Germinal center (tissue), 1 donor: ENCODE measurements at places on chromosomes 11 and 22.

GRCh38 chr11:126426820-126427749, 71.6 kb downstream of the ST3GAL4 start:
- DNase-seq: no peak

- no peak for DNase-seq
Measured at GRCh38 chr11:46856605-46857343, 10.7 kb upstream of the CKAP5 start.

- no peak for DNase-seq
Measured at GRCh38 chr11:72292106-72292785, 48.3 kb upstream of the PHOX2A start.

GRCh38 chr11:10807493-10808234, 1.1 kb downstream of the EIF4G2 start:
- DNase-seq: peak; percentile 53

DNA sequence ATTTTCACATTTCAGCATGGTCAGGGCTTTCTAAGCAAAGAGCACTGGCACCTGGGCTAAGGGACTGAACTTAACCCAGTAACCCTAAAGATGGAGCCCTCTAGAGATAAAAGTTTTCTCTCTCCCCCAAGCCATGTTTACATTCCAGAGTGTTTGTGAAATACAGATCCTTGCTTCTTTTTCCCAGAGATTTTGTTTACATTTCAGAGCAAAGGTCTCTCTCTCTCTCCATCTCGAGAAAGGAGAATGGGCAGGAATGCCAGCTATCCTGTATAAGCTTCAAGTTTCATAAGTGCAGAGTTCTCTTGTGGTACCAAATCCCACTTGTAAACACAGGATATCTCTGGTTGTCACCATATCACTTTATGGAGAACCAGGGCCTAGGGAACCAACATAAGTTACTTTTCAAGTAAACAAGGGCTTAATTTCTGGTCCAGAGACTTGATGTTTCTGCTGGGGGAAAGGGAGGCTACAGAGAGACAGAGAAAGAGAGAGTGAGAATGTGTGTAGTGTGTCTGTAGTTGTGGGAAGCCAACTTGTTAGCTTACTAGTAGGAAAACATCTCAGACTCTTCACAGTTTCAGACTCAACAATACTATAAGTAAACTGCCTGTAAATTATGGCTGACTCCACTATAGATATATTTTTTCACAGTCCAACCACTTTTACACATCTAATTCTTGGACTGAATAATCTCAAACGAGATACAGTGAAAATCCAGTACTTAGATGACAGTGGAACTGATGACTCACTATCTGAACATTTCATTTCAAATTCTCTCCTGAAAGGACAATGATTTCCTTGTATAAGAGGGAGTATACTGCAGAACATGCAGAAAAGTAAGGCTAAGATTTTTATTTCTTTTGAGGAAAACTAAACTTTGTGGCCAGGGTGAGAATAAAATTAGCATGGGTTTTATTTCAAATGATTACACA, 76.2 kb downstream of the ARHGAP32 start:
- DNase-seq: no peak

GRCh38 chr11:43738600-43739409, 58.3 kb downstream of the HSD17B12 start:
- DNase-seq: no peak

- DNase-seq: no peak
Measured at GRCh38 chr11:86591631-86592030, 80.8 kb downstream of the ME3 start.

- DNase-seq: no peak
Measured at GRCh38 chr11:65928667-65929066, 9.4 kb downstream of the DRAP1 start.

- no peak for DNase-seq
Measured at GRCh38 chr11:94884376-94884775, 89.0 kb downstream of the CWC15 start.

DNA sequence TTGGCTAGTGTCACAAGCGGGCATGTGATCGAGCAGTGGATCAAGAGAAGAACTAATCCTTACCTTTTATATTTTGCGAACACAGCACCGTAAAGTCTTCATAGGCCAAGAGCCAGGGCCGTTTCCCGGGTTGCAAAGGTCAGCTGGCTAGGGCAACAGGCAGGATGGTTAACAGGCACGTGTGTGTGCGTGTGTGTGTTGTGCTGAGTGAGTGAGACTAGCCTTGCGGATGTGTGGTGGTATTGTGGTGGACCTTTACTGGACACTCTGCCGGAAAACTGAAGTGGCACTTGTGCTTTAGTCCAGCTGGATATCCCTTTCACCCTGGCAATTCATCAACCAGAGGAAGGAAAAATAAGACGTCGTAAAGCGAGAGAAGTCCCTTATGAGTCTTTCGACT, 176.7 kb downstream of the BCR start:
- DNase-seq: no peak
